T47D (cell line): ENCODE measurements at places on chromosomes 5 and 9.
A peak's percentile ranks its signal among the peaks of the same experiment; 100 is the strongest.

- peak; percentile 93 for DNase-seq
Observed at GRCh38 chr5:55226934-55227663, at the start of gene MCIDAS. MCIDAS (minus strand) TSS chr5:55227315; CDS start chr5:55227138, 177 bp downstream.

DNA sequence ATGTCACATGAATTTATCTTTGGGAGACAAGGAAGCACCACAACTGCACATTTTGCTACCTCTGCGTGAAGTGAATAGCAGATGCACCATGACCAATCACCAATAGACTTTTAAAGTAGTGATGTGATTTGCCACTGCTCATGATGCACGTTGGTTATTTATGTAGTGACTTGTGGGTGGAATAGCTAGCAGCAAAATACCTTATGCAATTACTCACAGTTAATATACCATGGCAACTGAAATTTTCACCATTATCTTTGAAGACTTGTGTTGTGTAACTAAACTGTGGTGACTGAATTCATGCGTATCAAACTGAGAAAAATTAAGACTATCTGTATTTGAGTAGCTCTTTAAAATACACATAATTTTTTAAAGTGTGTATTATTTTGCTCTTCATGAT is 46.2 kb upstream of the TUSC1 start:
- DNase-seq = no peak

- DNase-seq = no peak
Observed at GRCh38 chr9:97554566-97555075, 53.2 kb downstream of the TMOD1 start.

- DNase-seq = no peak
Observed at GRCh38 chr9:124323904-124324303, 66.2 kb downstream of the NEK6 start.

GRCh38 chr5:61268871-61269270 is 63.2 kb upstream of the ZSWIM6 start:
- no peak for DNase-seq
